ENCODE measurements at places on chromosomes 13 and 19.

DNA sequence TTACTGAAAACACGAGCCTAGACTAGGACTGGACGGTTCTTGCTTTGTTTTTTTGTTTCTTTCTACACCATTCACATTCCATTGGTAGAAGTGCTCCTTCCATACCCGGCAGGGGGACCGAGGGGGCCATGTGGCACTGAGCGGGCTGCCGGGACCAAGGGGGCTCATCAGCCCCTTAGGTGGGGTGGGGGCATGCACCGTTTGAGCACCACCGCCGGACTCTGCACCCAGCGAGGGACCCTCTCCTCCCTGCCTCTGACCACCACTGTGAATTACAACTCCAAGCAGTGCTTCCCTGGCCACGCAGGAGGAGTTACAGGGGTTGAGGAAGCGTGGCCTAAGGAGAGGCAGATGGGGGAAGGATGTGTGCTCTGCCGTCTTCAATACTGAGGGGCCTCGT is 15.0 kb upstream of the CFAP97D2 start:
- peaks cover 1% of the 10 kb centered on the region for H3K36me3 ChIP-seq
- H3K4me1 ChIP-seq: peaks cover 30% of the 10 kb centered on the region
- DNase-seq: no peak
- peaks cover 44% of the 10 kb centered on the region for H3K27me3 ChIP-seq
- no peak overlapping the region for H3K4me3 ChIP-seq
- H3K27ac ChIP-seq: no peak overlapping the region

- H3K4me1 ChIP-seq: peaks cover 10% of the 10 kb centered on the region
- peak overlapping the region; percentile 69 for H3K27ac ChIP-seq
- H3K36me3 ChIP-seq: peaks cover 45% of the 10 kb centered on the region
- DNase-seq: peak; percentile 80
- H3K27me3 ChIP-seq: no peaks in the 10 kb centered on the region
Measured at GRCh38 chr19:35269438-35270117, 816 bp downstream of the USF2 start.

- DNase-seq: no peak
- H3K4me3 ChIP-seq: no peak overlapping the region
- H3K27ac ChIP-seq: no peak overlapping the region
- no peaks in the 10 kb centered on the region for H3K4me1 ChIP-seq
- H3K27me3 ChIP-seq: no peaks in the 10 kb centered on the region
Measured at GRCh38 chr13:105538346-105538745, 997.1 kb downstream of the EFNB2 start.

GRCh38 chr13:106530171-106530851 is 5.2 kb downstream of the EFNB2 start:
- peaks cover 67% of the 10 kb centered on the region for H3K27me3 ChIP-seq
- no peak for DNase-seq
- H3K4me3 ChIP-seq: no peak overlapping the region
- no peak overlapping the region for H3K27ac ChIP-seq
- no peaks in the 10 kb centered on the region for H3K36me3 ChIP-seq

DNA sequence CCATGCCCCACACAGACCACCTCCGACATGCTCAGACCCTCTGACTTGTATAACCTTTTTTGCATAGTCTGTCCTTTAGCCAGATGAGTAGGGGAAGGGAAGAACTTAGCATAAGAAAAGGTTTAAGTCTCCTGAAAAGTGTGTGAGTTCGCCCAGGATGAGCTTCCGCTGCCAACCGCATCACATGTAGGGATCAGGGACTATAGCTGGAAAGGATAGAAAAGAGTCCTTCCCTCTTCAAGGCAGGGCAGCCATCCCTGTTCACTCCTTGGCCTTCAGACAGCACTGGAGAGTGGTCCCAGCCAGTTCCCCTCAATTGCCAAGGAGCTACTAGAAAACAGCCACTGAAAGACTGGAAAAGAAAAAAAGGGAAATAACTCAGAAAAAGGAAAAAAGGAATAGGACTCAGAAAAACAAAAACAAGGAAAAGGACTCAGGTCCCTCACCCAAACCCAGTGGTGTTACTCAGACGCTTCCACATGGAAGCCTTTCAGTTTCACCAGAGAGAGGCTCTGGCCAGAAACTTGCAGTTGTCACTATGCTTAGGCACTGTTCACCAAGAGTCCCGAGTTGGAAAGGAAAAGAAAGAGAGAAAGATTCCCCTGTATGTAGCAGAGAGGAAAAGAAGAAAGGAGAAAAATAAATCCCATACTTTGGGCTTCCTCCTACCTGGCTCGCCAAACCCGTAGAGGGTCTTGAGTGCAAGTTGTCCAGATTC is 5.6 kb upstream of the TM9SF2 start:
- H3K4me3 ChIP-seq: peak overlapping the region; percentile 90
- no peaks in the 10 kb centered on the region for H3K27me3 ChIP-seq
- H3K4me1 ChIP-seq: peaks cover 47% of the 10 kb centered on the region
- no peak for DNase-seq

GRCh38 chr19:1213391-1214286 is 8.1 kb downstream of the STK11 start:
- peak; percentile 59 for DNase-seq
- H3K27me3 ChIP-seq: no peaks in the 10 kb centered on the region
- peaks cover 15% of the 10 kb centered on the region for H3K36me3 ChIP-seq
- H3K27ac ChIP-seq: peak overlapping the region; percentile 96

DNA sequence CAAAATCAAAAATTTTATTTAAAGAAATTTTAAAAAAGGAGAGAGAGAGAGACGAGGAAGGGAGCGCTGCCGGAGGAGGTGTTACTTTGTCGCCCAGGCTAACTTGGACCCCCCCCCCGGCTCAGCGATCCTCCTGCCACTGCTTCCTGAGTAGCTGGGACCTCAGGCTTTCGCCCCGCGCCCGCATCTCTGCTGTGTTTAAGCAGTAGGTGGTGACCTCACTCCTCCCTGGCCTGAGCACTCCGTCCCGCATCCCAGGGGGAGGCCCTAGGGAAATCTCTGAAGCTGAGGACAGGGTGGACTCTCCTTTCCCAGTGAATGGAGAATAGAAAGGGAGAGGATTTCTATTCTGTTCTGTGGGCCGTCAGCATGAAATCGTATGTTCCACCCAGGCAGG is 485 bp upstream of the ZNF845 start:
- H3K27me3 ChIP-seq: no peaks in the 10 kb centered on the region
- peaks cover 9% of the 10 kb centered on the region for H3K4me1 ChIP-seq
- DNase-seq: no peak
- H3K4me3 ChIP-seq: peak overlapping the region; percentile 90
- H3K36me3 ChIP-seq: peaks cover 34% of the 10 kb centered on the region

- peak overlapping the region; percentile 85 for H3K27ac ChIP-seq
- H3K36me3 ChIP-seq: peaks cover 3% of the 10 kb centered on the region
- H3K4me1 ChIP-seq: peaks cover 9% of the 10 kb centered on the region
- no peaks in the 10 kb centered on the region for H3K27me3 ChIP-seq
- DNase-seq: peak; percentile 10
Measured at GRCh38 chr19:32404933-32405430, 588 bp upstream of the DPY19L3 start.

DNA sequence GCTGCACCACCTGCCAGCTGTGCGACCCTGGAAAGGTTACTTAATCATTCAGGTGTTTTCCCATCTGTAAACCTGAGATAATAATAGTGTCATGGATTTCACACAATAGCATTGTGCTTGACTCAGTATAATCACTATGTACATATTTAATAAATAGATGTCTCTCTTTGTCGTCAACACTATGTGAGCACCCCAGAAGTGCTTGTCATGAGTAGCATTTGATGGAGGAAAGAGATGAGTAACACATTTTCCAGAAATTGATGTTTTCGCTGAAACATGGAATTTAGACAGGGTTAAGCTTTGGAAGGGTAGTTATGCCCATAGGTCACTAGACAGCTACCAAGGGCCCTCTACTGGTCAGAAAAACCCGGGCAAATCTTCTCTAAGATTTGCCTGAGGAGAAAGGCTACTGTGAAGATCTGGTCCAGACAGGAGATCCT is 9.5 kb upstream of the MBNL2 start:
- H3K36me3 ChIP-seq: peaks cover 11% of the 10 kb centered on the region
- H3K27ac ChIP-seq: no peak overlapping the region
- peaks cover 64% of the 10 kb centered on the region for H3K4me1 ChIP-seq
- H3K27me3 ChIP-seq: peaks cover 1% of the 10 kb centered on the region

GRCh38 chr13:95003019-95003813 is 290.9 kb upstream of the SOX21 start:
- H3K4me3 ChIP-seq: no peak overlapping the region
- H3K4me1 ChIP-seq: no peaks in the 10 kb centered on the region
- no peak for DNase-seq
- no peaks in the 10 kb centered on the region for H3K36me3 ChIP-seq
